ENCODE measurements at places on chromosomes 5 and 9.

GRCh38 chr5:142896325-142897007, 126.3 kb downstream of the ARHGAP26 start:
- no peak for DNase-seq

DNA sequence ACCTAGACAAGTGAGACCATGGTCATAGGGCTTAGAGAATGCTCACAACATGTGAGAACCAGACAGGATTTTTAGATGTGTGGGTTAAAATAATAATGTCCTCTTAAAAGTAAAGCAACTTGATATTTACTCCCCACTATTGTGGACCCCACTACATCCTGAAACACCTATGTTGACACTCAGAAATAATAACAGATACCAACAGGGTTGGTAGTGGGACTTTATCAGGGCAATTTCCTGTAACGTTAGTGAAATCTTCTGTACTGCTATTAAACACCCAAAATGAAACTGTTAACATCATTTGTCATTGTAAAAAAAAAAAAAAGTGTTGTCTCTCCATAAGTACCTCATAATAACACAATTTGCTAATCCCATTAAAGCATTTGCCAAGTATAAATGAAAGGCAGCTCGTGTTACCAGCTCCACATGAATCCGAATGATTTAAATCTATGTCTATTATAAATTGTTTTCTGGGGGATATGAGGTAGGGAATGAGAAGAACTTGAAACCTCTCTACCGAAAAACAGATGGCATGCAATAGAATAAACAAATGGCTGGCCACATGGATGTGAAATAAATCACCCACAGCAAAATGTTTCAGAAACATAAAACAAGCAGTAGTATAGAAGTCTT, 285.9 kb downstream of the ARHGEF28 start:
- DNase-seq = no peak

- peak; percentile 80 for DNase-seq
Measured at GRCh38 chr5:177592010-177592834, at the start of gene TMED9. Gene TMED9, plus strand, starts transcription at chr5:177592203. Its CDS starts 12 bp downstream, at chr5:177592215.

- no peak for DNase-seq
Measured at GRCh38 chr5:97998941-97999340, 774.5 kb upstream of the RGMB start.

GRCh38 chr5:119743927-119744326, 114.6 kb downstream of the FAM170A start:
- DNase-seq = peak; percentile 20

DNA sequence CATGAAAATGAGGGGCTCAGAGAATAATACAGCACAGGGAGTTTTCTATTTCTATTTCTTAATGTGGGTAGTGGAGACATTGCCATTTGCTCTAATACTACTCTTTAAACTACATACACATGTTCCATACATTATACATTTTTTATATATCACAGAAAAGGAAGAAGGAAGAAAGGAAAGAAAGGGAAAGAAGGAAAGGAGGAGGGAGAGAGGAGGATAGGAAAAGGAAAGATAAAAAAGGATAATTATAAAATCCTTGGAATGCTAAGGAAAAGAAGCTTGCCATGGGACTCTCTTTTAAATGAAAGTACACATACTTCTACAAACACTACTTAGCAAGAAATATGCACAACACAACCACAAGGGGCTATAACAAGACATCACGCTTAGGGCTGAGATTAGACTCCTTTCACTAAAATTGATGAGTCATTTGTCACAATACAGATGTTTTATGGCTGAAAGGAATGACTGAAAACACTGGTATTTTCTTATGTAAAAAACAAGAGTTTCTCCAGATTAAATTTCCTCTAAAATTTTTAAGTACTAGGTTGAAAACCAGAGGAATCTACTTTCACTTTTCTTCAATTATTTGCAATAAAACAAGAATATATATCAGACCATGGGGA, 219.8 kb downstream of the ARL15 start:
- DNase-seq = peak; percentile 85

DNA sequence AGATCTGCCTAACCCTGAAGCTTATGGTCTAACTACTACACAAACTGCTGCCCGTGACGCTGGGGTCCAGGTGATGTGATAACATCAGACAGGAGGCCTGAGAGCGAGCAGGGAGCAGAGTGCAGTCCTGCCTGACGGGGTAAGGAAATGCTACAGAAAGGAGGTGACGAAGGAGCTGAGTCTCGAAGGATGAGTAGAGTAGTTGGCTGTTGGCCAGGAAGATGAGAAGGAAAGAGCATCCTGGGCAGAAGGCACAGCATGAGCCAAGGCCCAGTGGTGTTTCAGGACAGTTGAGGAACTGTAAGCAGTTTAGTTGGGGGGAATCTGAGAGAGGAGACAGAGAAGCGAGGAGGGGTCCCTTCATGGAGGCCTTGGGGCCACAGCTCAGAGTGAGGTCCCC, 136.0 kb upstream of the TBC1D2 start:
- peak; percentile 12 for DNase-seq

GRCh38 chr9:95157481-95158151, 159.9 kb downstream of the FANCC start:
- DNase-seq = peak; percentile 70

- DNase-seq = peak; percentile 65
Measured at GRCh38 chr9:134365791-134366222, 39.6 kb downstream of the RXRA start.

GRCh38 chr9:116656977-116657376, 30.1 kb upstream of the TRIM32 start:
- no peak for DNase-seq

- DNase-seq = no peak
Measured at GRCh38 chr9:27029186-27029585, 23.7 kb upstream of the LRRC19 start.

GRCh38 chr9:99294850-99295461, 72.9 kb downstream of the SEC61B start:
- DNase-seq = peak; percentile 25

GRCh38 chr9:2158111-2158610, 143.0 kb downstream of the SMARCA2 start:
- DNase-seq = peak; percentile 39

DNA sequence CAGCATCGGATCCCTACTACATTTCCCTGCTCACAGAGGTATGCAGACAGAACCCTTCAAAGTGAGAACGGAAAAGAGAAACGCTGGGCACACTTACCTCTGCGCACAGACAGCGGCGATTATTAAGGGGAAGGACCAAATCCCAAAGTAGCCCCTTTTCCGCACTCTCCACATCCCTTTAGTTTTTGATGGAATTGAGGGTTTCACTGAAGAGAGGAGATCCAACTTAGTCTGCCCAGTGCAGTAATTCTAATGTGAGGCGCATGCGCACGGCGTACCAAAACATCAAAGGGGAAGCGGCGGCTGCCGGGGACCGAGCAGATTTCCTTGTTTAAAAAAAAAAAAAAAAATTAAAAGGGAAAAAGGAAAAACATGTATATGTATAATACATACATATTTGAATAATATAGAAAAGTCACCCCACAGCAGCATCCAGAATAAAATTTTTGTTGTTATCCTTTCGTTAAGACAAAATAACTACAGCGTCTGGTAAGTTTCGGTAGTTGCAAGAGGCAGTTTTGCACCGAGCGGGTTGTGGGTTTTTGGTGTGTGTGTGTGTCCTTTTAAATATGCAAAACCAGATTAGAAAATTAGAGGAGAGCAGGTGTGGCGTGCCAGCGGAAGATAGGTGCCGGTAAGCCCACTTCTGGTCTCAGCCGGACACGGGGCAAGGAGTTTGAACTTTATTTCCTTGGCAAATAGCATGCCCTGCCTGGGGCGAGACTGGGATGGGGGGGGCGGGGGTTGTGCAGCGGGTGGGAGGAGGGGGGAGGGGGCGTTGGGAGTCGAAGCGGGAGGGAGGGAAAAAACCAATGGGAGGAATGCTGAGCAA, at the start of gene GABRB2:
TSS of gene GABRB2 (minus strand) at position 256 of the 832 bp plus-strand sequence. CDS start at position 174, 82 bp downstream.
- DNase-seq = peak; percentile 39

GRCh38 chr9:81724242-81724889, 35.0 kb upstream of the TLE1 start:
- DNase-seq = no peak

DNA sequence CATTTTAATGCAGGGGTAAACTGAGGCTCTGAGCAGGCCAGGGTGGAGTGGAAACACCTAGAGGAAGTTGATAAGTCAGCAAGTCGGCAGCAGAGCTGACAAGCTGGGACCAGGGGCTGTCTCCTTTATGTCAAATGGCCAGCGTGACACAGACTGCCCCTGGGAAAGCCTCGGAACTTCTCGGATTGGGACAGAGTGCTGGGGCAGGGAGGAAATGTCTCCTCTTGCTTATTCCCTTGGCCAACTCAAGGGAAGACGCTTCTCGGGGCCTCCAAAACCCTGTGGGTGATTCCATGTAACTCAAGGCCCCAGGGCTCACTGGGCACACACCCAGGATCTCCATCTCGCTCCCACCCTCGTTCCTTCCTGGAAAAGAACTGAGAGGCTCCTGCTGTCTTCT, 25.4 kb upstream of the ANXA6 start:
- DNase-seq = no peak

- no peak for DNase-seq
Measured at GRCh38 chr5:119273391-119273839, 82.4 kb upstream of the TNFAIP8 start.

DNA sequence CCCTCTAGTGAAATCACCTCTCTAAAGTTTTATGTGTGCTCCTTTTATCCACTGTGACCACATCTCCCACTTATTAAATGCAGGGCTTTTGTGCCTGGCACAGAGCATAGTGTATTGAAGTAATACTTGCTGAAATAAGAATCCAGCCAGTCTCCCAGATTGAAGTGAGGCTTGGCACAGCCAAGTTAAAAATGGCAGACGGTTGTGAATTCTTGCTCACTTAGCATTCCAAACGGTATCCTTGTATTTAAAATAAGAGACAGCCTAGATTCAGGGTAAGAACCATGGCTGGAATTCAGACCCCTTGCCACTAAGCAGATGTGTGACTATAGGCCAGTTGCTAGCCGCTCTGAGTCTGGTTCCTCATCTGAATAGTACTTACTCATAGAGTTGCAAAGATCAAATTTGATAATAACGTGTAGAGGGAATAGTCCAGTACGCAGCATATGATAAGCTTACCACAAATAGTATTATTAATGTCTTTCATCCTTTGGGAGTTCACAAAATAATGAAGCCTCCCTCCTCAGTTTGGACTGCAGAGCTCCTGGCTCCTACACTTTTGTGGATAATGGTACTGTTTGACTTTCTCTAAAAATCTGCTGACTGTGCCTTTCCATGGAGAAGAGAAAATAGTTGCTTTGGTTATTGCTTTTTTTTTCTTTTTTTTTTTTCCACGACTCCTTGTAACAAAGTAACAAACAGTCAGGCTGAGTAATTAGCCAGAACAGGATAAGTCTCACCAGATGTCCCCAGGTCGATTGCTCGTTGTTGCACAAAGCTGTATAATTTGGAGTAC, 51.5 kb downstream of the FGF1 start:
- DNase-seq = no peak

GRCh38 chr5:40359832-40360231, 319.9 kb upstream of the PTGER4 start:
- no peak for DNase-seq

DNA sequence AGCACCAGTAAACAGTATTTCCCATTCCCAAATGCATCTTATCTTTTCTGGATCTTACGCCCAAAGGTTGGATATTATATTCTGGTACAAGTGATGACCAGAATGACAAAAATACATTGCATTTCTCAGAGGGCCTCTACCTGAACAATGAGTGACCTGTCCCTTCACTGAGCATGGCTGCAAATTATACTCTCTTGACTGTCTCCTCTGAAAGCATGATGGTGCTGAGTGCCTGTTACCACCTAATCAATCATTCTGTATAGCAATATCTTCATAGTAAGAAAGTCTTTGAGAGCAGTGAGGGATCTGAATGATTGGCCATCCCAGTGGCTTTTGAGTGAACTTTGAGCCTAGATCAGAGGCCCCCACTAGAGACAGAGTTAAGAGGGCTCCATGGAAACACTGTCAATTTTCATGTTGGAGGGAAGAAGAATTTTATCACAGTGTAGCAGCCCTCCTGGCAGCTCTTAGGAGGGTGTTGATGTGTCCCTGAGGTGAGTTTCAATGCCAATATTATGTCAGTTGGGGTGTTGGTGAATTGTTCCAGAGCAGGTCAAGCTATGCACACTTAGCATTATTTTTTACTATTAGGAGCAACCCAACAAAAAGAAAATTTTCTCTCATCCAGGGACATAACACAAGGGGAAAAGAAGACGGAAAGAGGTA, 171.7 kb downstream of the MARCHF11 start:
- no peak for DNase-seq

- DNase-seq = no peak
Measured at GRCh38 chr9:206481-206880, 8.2 kb upstream of the DOCK8 start.

- DNase-seq = no peak
Measured at GRCh38 chr9:33142535-33142934, 24.6 kb downstream of the B4GALT1 start.

DNA sequence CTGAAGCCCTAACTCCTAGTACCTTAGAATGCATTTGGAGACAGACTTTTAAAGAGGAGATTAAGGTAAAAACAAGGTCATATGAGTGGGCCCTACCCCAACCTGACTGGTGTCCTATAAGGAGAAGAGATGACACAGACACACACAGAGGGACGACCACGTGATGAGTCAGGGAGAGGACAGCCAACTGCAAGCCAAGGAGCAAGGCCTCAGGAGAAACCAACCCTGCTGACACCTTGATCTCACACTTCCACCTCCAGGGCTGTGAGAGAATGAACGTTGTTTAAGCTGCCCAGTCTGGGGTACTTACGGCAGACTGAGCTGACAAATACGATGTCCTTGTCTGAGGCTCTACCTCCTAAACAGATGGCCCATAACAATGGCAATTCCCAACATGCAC, 93.6 kb downstream of the ROR2 start:
- peak; percentile 8 for DNase-seq

- peak; percentile 34 for DNase-seq
Measured at GRCh38 chr9:137301081-137301947, 757 bp downstream of the NRARP start.

DNA sequence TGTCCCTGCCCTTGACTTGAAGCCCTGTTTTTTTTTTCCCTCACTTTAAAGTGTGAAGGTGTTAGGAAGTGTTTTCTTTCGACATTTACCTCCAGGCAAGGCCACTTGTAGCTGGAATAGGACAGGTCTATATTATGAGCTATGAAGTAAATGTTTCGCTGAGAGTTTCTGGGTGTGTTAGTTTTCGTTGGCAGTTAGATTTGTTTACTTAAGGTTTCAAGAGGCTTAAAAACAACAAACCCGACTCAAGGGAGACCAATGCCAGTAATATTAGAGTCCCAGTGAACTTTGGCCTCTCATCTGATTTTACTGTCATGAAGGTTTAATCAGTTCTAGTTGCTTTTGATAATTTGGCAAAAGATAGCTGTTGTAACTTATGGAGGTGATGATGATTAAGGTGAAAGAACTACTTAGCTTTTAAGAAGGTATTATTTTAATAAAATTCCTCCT, 25.2 kb downstream of the OCLN start:
- DNase-seq = peak; percentile 69
